Lower leg skin (tissue), 4 donors: ENCODE measurements at places on chromosomes 2 and 18. TPM values are rescaled to one million over a fixed set of nuclear protein-coding genes. Genes with fewer than 3 reads are reported as not detected.
A peak's percentile ranks its signal among the peaks of the same experiment; 100 is the strongest.

Gene RASGRP3
- 2.4 TPM for total RNA-seq

Gene PMAIP1
- 11.8 TPM for total RNA-seq

Gene LMAN1
- total RNA-seq: 55.7 TPM

Gene PID1
- total RNA-seq: 19.9 TPM

Gene UGT1A4
- 1.0 TPM for total RNA-seq

Gene PLEKHH2
- total RNA-seq: 13.8 TPM

DNA sequence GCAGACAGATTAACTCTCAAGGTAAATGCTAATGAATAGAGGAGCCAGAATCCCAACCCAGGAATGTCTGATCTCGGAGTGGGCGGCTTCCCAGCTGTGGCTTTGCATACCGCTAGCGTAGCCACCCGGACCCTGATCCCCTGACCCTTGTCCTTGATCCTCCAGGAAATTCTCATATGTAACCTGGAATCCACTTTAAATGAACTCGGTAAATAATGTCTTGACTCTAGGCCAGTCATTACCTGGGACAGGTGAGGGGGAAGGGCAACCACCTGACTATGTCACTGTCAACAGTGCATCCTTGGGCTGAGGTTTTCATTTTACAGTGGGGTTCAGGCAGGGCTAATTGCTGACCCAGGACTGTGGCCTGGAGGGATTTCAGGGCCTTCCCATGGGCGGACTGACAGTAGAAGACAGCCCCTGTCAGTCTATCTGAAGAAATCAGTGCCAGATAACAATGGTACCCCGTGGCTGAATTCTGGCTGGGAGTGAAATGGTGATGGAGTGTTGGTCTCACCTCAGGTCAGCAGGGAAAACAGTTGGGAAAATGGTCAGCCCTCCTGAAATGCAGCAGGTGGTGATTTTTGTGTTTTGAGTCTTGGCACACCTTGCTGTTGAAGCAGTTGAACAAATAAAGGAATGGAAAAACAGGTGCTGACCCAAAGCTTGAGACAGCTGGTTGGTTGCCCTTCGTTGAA is 9.6 kb downstream of the ACKR3 start:
- DNase-seq: no peak

DNA sequence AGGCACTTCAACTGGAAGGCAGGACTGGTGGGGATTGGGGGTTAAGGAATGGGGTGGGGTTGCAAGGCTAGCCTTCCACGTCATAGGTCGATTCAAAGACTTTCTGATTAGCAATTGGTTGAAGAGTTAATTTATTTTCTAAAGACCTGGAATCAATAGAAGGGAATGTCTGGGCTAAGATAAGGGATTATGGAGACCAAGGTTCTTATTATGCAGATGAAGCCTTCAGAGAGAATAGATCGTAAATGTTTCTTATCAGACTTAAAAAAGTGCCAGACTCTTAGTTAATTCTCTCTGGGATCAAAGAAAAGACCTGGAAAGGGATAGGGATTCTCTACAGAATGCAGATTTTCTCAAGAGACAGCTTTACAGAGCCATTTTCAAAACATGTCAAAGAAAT is 368.0 kb upstream of the DLGAP1 start:
- DNase-seq: no peak

GRCh38 chr2:24399434-24400206 is 39.3 kb upstream of the ITSN2 start:
- no peak for DNase-seq

DNA sequence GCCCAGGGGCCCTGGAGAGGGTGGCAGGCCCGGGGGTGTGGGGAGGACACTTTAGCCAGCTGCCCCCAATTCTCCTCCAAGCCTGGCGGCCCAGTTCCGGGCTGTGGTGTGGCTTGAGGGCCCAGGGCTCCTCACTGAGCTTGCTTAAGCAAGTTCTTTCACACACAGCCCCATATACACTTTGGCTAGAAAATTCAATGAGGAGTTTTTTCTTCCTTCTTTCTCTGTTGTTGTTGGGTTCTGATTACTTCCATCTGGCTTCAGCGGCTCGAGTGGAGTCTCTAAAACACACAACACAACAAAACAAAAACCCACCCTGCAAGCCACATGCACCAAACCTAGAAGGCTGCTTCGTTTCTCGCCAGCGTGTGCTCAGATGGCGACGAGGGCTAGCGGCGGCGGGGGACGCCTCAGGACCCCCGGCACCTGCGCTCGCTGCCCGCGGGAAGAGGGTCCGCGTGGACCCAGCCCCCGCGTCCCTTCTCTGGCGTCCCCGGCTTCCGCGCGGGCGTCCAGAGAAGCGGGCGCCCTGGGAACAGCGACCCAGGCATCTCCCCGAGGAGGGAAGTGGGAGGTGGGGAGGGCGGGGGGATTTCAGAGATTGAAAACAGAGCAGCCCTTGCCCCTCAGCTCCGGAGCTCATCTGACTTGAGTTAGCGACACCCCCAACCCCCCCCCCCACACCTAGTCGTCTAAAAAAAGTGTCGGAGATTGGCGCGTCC is 577 bp upstream of the GLI2 start:
- peak; percentile 12 for DNase-seq

DNA sequence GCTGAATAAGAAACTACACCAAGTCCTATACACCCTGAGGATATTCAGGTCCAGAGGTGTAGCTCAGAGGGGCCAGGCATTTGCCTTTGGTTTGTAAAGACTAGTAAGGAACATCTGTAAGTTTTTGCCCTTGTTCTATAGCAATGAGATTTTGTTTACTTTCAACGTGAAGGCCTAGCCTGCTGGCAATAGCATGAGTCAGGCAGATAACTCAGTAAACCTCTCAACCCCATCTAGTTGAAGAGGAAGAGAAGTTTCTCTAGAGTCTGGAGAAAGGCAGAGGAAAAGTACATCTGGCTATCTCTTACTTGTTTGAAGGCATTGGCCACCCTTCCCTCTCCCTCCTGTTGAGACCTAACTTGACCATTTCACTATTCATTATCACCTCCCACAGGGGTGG is 70.3 kb upstream of the ZNF521 start:
- DNase-seq: no peak

DNA sequence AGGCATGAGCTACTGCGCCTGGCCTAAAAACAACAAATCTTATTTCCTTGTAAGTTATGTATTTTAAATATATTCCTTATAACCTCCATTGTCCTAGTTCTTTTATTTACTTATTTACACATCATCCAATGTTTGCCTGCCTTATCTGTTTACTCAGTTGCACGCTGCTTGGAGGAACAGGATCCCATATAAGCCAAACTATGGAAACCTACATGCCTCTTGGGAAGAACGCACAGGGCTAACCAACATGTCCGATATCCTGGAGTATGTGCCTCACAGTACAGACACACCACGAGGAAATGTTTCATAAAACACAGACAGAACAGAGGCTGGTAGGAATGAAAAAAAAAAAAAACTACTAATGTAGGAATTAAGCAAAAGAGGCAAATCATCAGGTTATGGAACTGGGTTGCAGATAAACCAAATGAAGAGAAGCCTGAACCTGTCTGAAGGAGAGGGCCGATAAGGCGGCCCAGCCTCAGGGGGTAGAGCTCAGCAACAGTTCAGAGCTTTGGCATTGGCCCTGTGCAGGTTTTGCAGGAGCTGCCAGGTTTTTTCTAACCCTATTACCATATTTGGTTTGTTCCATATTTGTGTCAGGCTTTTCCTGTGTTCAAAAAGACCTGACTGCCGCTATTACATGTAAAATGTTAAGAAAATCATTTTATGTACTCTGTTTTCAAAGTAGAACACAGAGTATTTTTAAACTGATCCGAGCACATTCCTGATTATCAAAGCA is 19.9 kb upstream of the SP3 start:
- no peak for DNase-seq

DNA sequence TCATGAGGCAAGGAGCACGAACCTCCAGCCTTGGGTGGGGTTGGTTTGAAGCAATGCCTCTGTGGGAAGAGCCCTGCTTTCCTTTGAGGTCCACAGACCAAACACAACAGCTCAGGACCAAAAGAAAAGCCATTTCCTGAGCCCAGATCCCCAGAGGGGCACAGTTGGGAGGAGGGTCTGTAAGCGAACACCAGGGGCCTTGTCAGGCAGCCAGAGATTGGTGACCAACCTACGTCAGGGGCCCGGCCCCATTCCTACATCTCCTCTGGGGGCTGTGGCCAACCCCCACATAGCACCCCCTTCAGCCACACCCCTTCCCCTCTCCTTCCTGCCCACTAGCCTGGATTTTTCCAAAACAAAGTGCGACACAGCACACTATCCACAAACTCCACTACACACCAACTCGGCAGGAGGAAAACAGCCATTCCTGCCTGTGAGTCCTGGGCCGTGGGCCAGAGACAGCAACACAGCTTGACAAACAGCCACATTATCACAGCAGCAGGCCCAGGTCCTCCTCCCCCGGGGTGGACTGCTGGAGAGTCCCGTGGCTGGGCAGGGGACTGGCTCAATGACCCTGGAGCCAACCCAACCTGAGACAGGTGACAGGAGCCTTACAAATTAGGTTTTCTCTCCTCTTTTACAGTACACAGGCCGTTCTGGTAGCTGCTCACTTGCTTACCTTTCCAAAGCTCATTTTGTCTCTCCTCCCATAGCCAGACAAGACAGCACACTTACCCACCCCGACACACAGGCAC is 98.8 kb downstream of the TNS1 start:
- DNase-seq: peak; percentile 96

GRCh38 chr2:3762771-3763447 is 59.5 kb downstream of the DCDC2C start:
- DNase-seq: no peak

DNA sequence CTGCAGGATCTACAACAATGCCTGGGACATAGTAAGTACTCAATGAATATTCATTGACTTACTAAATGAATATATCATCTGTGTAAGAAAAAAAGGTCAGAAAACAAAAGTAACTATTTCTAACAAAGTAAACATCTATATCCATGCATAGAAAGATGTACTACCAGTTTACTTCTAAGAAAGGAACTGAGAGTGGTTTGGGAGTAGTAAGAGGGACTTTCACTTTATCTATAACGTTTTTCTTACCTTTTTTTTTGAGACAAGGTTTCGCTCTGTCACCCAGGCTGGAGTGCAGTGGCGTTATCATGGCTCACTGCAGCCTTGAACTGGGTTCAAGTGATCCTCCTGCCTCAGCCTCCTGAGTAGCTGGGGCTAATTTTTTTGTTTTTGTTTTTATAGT is 25.7 kb downstream of the DHX57 start:
- DNase-seq: no peak

GRCh38 chr18:37243741-37244140 is 321.9 kb downstream of the CELF4 start:
- peak; percentile 37 for DNase-seq

GRCh38 chr2:31401580-31401979 is 13.0 kb downstream of the XDH start:
- DNase-seq: no peak

- DNase-seq: no peak
These were observed 61.1 kb downstream of the PRKCE start for GRCh38 chr2:45712570-45712969.
